Omental fat pad (tissue), 4 donors: ENCODE measurements at places on chromosomes 7 and 10. TPM values are rescaled to one million over a fixed set of nuclear protein-coding genes. Genes with fewer than 3 reads are reported as not detected.

GRCh38 chr7:142615508-142615907 is 133.8 kb upstream of the PRSS1 start:
- DNase-seq = no peak

GRCh38 chr7:38310591-38311101 is 37.2 kb upstream of the TARP start:
- DNase-seq = no peak

DNA sequence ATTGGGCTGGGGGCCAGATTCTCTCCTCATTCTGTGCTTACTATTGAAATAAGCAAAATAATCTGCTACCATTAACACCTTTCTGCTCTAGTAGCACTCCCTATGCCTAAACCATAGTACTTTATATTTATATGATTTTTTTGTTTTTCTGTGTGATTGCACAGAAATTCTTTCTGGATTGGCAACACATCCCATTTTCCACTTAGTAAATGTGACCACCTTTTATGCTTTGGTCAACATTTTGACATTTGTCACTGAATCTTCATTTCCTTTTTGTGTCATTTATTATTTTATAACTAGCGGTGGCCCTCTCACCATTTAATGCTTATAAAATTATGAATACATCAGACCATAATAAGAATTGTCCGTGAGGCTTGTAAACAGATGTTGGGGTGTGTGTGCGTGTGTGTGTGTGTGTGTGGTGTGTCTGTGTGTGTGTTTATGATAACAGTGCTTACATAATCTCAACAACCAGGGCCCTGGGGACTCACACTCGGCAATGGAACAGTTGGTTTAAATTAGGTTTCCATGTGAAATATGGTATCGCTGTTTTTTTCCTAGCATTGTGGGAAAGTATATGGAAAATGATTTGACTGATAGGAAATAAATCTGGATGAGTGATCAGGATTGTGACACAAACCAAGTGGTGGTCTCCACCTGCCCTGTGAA is 138.9 kb downstream of the NOC3L start:
- no peak for DNase-seq

TBX20 gene
- total RNA-seq = not detected

DNA sequence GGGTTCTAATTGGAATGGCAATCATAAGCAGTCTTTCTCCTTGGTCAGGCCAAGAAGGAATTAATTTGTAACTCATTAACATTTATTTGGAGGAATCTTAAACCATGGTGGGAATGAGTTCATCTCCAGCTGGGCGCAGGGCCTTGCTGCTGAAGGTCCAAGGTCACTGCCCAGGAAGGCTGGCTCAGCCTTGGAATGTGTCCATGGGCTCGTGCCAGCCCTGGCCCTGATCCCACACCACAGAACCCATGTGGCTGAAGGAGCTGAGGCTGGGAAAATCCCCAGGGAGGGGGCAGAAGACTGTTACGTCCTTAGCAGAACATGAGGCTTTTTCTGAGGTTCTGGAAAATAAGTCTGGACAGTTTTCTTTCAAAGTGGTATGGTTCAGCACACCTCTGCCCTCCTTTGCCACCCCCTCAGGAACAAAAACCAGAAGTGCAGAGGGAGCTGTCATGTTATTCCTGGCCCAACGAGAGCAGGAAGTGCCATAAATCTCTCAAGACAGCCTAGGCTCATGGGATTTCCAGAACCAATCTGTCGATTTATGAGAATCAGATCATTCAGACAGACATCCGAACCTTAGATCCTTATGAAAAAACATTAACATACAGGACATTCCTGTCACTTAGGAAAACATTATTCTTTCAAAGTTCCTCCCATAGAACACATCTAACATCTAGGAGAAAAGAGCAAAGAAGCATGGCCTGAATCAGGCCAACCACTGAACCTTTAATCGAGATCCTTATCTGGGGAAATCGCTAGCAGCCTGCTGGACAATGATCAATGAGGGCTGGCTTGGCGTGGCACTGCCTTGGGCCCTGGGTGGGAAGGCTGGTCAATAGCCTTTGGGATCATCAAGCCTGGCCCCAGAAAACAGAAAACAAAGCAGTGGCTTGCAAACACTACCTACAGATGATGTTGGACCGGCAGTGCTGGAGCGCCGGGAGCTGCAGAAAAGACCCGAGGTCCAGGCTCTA is 134.3 kb downstream of the TAX1BP1 start:
- DNase-seq = no peak

GRCh38 chr10:17368708-17369272 is 85.6 kb downstream of the ST8SIA6 start:
- no peak for DNase-seq

GRCh38 chr7:17971411-17971810 is 31.1 kb upstream of the SNX13 start:
- no peak for DNase-seq

GRCh38 chr10:84540022-84540616 is 211.7 kb downstream of the CCSER2 start:
- DNase-seq = no peak

GRCh38 chr10:125451319-125451718 is 231.6 kb downstream of the TEX36 start:
- no peak for DNase-seq

DNA sequence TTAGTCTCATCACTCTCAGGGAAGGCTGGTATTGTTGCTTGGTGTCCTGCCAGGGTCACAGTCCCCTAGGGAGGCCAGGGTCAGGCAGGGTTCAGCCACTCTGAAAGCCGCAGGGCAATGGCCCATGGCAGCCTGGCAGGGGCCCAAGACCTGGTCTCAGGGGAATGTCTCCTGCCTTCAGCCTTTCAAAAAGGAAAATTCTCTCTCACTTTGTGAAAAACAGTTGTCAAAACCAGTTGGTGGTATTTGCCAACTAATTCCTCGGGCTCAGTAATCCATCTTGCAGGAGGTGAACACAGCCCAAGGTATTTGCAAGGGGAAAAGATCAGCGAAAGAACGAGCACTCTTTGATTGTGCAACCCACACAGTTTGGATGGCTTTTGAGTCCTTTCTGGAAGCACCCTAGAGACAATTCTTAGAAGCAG is 101.5 kb downstream of the JCAD start:
- DNase-seq = no peak

DNA sequence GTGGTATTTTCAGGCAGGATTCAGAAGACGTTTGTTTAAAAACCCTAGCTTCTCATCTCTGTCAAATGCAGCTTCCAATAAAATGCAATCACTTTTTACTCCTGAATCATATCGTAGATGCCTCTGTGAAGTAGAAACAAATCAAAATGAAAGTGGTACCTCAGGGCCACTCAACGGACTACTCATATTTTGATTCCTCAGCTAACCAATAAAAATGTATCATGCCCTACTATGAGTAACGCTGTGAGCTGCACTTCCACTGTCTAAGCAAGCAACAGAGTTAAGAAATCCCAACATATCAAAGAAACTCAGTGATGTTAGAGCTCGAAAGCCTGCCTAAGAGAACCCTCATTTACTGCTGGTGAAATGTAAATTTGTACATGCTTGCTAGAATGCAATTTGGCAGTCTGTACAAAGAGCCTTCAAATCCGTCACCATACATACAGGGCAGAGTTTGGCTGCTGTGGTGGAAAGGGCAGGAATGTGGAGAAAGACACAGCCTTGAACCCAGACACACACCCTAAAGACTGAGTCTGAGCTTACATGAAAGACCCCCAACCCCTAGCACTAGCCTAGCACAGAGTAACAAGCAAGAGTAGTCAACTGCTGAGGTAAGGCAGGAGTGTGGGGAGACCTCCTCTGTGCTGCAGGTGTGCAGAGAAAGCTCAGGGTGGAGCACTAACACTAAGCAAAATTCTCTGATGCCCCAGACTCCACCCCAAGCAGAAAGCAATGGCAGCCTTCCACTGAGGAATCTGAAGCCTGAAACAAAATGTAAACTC is 151.5 kb downstream of the ANK3 start:
- no peak for DNase-seq

- DNase-seq = no peak
Measured at GRCh38 chr10:6729861-6730344, 149.8 kb upstream of the PRKCQ start.

GPR85 gene
- total RNA-seq = 1.1 TPM

DNA sequence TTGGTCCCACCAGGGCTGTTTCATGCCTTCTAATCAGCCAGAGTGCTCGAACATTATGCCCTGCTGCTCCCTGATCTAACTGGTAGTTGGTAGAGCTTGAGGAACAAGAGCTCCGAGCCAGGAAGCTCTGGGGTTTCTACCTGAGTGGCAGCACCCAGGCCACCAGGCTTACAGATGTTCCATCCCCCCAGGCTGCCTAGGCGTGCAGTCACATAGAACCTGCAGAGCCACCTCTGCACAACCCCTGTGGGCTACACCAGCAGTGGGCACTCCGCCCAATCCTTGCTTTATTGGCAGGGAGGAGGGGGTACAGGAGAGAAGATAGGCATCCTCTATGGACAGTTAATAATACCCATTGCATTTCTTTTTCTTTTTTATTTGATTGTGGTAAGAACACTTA is 21.8 kb downstream of the MAP3K8 start:
- no peak for DNase-seq

- DNase-seq = no peak
Measured at GRCh38 chr7:31814187-31814586, 127.2 kb downstream of the PPP1R17 start.

NME8 gene
- not detected for total RNA-seq

PPP1R3A gene
- total RNA-seq = not detected

ARMC3 gene
- total RNA-seq = not detected

DNA sequence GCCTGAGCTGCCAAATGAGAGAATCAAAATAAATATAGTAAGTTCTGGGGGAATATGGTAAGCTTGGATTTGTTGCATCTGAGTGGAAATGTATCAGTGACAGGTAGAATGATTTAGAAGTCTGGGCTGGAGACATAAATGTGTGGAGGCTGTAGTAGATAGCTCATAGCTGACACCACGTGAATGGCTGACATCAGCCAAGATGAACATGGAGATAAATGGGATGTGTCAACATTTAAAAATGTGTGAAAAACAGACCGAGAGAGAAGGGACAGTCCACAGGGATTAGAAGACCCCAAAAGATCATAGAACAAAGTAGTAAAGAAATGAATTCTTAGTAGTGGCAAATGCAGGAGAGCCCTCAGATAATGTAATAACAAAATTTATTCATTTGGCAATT is 40.9 kb downstream of the NAMPT start:
- DNase-seq = no peak

DNA sequence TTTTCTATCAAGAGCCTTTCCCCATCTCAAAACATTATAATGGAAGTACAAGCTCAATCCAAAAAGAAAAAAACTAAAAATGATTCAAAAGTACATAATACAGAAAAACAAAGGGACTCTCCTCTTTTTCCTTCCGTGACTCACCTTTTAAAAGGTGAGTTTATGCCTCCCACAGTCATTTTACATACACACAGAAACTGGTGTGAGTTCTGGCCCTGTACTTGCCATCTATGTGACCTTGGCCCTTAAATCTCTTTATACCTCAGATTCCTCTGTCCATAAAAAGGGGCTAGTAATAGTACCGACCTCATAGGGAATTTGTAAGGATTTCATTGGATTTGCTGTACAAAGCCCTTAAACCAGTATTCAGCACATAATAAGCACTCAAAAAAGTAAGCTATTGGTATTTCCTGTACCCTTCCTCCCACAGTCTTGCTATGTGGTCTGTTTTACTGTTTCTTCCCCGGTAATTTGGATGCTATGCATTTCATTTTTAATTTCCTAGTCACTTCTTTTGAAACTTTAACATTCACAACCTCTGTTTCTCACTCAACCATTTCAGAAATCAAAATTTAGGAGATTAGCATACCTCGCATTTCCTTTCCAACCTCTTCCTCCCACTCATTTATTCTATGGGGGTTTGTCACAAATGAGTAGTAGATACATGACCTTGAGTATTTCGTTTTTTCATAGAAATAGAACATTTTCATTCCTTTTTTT is 39.0 kb downstream of the STK17A start:
- DNase-seq = no peak

- no peak for DNase-seq
Measured at GRCh38 chr7:38655833-38656774, 24.9 kb upstream of the AMPH start.

- DNase-seq = no peak
Measured at GRCh38 chr7:69608878-69609277, 10.6 kb downstream of the AUTS2 start.

- no peak for DNase-seq
Measured at GRCh38 chr7:107538001-107538400, 25.7 kb downstream of the COG5 start.

EBLN1 gene
- total RNA-seq = not detected

GRCh38 chr10:87622314-87623004 is 37.2 kb upstream of the PAPSS2 start:
- no peak for DNase-seq

GIMAP1 gene
- total RNA-seq = 10.5 TPM

DNA sequence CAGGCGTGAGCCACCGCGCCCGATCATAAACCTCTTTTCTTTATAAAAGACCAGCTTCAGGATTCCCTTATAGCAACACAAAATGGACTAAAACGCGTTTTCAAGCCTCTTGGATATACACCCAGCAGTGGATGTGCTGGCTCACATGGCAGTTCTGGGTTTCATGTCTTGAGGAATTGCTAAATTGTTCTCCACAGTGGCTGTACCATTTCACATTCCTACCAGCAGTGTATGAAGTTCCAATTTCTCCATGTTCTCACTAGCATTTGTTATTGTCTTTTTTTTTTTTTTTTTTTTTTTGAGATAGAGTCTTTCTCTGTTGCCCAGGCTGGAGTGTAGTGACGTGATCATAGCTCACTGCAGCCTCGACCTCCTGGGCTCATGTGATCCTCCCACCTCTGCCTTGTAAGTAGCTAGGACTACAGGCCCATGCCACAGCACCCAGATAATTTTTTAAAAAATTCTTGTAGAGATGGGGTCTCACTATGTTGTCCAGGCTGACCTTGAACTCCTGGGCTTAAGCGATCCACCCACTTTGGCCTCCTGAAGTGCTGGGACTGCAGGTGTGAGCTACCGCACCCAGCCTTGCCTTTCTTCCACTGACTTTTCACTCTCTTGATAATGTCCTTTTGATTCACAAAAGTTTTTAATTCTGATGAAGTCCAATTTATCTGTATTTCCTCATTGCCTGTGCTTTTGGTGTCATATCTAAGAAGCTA is 17.4 kb downstream of the TECPR1 start:
- DNase-seq = no peak

- DNase-seq = no peak
Measured at GRCh38 chr10:122138831-122139625, 132.1 kb upstream of the BTBD16 start.

DNA sequence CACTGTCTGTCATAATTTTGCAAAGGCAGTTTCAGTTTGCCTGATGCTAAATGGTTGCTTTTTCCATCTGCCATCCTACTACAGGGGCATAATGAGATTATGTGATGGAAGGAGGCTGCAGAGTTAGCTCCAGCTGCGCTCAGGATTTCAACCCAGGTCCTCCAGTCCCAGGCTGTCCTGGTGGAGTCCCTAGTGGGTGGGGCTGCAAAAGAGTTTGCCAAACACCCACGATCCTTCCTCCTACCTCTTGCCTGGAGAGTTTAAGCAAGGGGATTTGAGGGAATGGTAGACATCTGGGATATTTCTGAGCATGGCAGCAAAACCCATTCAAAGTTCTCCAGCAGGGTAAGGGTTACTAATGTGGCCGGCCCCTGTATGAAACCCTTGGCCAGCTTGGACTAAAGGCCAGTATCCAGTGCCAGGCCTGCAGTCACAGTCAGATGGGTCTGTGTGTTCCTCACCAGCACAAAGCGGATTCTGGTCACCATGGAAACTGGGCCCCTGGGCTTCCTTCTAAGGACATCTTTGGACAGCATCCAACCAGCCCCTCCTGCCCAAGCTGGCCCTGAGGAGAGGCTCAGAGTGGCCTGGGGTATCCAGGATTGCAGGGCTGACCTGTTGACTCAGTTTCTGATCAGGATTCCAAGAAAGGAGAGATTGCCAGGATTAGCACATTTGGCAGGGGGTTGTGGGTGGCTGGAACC is 42.7 kb upstream of the CHST3 start:
- no peak for DNase-seq
